Activated T-helper 1 cell treated with anti-CD3 and anti-CD28 coated beads, Interleukin-2, amount 50 U/mL, for 16 hours (primary cell): ENCODE measurements at places on chromosomes 3 and 15.

- no peak for DNase-seq
These were observed 24.7 kb upstream of the OR5K4 start for GRCh38 chr3:98328933-98329332.

DNA sequence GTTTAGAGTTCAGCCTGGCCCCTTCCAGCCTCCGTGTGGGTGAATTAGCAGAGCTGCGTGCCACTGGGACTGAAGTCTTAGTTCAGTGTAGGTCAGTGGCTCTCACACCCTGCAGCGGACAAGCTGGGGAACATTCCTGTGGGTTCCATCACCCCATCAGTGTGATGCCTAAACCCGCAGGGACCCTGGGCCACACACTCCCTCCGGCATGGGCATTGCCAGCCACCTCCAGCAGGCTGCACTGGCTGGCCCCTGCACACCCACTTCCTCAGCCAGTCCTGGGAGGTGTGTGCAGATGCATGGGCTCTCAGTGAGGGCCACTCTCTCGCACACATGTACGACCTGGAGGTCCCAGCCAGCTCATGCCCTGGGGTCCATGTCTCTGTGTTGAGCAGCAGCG, 32.1 kb upstream of the TOPBP1 start:
- DNase-seq: no peak

DNA sequence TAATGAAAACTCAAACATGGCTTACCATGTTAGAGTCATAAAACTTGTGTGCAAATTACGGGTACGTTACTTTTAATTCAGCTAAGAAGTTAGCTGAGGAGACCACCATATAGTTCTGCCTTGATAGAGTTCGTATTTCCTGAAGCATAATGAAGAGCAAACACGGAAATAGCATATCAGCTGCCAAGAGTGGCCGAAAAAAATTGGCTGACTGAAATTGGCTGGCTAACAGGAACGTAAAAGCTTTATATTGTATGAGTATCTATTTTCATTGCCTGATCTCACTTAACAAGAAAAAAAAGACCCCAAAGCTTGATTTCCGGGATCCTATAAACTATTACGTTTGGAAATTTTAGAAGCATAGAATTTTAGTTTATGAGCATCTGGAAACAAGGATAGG, 1222.9 kb downstream of the ZPLD1 start:
- DNase-seq: no peak

DNA sequence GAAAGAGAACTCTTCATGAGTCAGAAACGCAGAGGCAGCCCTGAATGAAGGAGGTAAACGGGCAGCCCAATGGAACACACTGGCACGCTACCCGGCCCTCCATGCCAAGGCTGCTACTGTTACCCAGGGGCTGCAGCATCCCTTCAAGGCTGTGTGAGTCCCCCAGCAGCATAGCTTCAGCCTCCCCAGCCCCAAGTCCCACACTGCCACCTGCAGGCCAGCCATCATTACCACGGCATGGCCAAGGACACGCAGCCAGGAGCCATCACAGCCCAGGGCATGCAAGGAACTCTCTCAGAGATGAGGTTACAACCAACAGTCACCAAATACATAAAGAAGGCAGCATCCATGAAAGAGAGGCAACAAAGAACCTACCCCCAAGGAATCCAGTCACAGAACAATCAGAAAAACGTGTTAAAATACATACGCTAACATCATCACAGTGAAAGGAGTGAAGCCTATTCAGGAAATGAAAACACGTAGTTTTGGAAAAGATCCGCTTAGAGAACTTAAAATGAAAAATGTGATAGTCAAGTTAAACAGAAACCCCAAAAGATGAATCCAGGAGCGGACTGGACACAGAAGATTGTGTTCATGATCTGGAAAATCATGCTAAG, 22.4 kb downstream of the PLA2G4F start:
- DNase-seq: no peak

GRCh38 chr3:50339485-50340146, 1.0 kb downstream of the RASSF1 start:
- DNase-seq: no peak

DNA sequence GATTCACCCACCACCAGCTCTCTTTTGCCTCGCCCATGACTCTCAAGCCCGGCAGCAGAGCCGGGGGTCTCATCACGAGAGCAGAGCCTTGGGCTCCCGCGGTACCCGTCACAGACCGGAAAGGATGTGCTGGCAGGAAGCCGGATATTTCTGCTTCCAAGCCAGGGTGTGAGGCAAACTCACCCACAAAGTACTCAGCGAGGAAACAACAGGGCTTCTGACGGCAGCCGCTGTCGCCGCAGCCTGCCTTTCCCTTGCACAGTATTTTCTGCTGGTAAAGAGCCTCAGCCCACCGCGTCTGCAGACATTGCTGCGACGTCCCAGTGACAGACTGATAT, 119.9 kb downstream of the NSMCE3 start:
- DNase-seq: no peak

- no peak for DNase-seq
These were observed 15.5 kb downstream of the SPTBN5 start for GRCh38 chr15:41878355-41878699.
